NCI-H774 (cell line): ENCODE measurements at places on chromosomes 6 and 20.

- DNase-seq = no peak
Measured at GRCh38 chr6:5541751-5542432, 280.6 kb downstream of the FARS2 start.

- peak; percentile 23 for DNase-seq
Measured at GRCh38 chr6:34053721-34054120, 92.2 kb downstream of the GRM4 start.

DNA sequence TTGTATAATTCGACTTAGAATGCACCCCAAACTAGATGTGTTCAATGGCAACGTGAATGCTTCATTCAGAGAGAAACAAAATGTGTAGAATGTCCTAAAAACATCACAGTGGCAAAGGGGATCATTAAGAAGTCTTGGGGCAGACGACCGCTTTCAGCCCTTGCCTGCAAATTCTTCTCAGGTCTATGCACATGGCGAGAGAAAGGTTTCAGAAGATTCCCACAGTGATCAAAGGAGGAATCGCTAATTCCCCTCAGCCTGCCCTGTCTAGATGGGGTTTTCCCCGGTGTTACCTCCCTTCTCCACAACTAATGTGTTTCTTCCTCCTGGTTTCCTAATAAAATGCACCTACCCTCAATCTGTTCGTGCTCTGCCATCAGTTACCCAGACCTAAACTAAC is 13.3 kb upstream of the NHSL1 start:
- no peak for DNase-seq

DNA sequence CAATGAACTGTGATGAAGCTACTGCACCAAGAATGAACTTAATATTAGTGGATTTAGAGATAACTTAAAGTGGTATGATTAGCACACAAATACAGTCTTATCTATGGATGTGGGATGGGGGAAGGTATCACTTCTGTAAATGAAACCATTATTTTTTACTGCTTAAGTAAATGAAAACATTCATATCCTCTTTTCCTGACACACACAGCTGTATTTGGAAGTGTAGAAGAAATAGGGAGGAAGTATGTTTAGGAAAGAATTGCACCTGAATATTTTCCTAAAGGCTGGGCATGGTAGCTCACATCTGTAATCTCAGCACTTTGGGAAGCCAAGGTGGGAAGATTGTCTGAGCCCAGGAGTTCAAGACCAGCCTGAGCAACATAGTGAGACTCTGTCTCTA is 96.8 kb downstream of the HIVEP2 start:
- DNase-seq = no peak

DNA sequence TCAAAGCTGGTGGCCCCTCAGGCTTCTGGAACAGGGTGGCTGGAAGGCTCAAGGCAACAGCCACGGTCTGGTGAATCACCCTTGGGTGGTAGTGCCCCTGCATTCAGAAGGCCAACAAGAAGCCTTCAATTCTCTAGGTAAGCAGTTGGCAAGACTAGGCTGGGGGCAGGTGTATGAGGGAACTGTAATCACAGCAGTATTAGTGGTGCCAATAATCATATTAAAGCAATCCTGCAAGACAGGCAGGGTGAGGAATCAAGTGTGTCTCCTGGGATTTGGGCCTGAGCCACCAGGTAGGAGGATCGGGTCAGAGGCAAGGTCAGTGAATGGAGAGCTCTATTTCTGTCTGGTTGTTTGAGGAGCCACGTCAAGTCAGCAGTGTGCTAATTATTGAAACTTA is 24.9 kb upstream of the SCUBE3 start:
- no peak for DNase-seq

GRCh38 chr6:126429866-126430265 is 90.0 kb downstream of the CENPW start:
- DNase-seq = no peak

DNA sequence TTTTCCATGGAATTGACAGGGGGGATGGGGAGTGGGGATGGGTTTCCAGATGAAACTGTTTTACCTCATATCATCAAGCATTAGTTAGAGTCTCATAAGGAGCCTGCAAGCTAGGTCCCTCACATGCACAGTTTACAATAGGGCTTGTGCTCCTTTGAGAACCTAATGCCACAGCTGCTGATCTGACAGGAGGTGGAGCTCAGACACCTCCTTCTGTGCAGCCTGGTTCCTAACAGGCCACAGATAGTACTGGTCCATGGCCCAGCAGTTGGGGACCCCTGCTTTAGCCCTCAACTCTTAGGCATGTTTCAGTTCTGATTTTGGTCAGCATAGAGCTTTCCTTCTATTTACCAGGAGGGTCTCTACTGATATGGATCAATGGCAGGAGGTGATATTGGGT is 251.6 kb downstream of the LAMA2 start:
- DNase-seq = no peak

DNA sequence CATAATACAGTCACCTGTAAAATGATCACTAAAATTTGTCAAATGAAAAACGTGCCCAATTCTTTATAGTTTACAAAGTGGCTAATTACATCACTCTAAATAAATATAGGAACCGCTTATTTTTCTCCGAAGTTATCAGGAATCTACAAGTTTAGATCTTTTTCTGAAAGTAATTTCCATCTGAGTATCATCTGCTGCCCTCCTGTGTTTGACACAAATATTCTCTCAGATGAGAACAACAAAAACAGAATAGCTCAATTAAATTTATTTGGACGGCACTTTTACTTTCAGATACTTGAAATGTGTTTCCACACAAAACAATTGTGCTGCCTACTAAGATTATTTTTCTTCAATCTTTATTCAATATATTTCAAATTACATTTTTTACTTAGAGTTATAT is 5.0 kb downstream of the SF3B5 start:
- DNase-seq = no peak

DNA sequence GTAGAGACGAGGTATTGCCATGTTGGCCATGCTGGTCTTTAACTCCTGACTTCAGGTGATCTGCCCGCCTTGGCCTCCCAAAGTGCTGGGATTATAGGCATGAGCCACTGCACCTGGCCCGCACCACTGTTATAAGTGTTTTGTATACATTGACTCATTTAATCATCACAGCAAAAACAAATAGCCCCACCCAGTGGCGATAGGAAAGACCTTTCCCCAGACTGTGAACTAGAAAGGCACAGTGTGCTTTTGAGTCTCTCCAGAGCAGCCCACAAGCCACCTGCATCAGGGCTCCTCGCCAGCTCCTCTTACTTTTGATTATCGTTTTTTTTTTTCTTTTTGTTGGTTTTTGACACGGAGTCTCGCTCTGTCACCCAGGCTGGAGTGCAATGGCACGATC is 27.9 kb upstream of the ZFP64 start:
- DNase-seq = no peak

GRCh38 chr6:36247693-36248092 is 22.2 kb upstream of the PNPLA1 start:
- no peak for DNase-seq

DNA sequence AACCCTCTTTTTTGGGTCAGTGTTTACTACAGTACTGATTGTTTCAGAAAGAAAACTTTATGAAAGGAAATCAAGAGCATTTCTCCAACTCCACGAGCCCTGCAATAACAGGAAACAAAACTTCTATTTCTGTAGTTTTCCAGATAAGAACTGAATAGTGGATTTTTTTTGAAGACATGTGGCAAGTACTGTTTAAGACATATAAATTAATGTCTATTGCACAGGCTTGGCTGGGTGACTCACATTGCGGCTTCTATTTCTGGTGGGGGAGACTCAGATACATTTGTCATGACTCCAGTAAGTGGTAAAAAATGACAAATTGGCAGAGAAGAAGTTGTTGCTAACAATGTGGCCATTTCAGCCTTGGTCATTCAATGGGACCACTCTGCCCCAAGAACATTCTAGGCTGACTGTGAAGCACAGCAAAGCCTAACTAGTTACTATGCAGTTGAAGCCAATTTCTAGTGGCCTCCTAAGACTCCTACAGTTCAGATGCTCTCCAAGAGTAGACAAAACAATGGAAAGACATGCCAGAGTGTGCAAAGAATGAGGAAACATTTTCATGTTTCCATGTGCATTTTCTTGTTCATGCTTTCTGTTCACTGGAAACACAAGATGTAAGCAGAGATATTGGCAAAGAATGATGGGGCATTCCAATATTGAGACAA is 200.9 kb downstream of the EDN1 start:
- DNase-seq = no peak

DNA sequence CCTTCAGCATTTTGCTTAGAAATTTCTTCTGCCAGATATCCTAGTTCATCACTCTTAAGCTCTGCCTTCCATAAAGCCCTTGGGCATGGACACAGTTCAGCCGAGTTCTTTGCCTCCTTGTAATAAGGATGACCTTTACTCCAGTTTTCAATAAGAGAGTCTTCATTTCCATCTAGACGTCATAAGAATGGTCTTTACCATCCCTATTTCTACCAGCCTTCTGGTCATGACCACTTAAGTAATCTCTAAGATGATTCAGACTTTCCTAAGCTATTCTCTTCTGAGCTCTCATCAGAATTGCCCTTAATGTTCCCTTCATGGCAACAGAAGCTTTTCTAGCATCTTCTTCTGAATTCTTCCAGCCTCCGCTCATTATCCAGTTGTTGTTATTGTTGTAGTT is 126.1 kb downstream of the TFAP2C start:
- DNase-seq = no peak

DNA sequence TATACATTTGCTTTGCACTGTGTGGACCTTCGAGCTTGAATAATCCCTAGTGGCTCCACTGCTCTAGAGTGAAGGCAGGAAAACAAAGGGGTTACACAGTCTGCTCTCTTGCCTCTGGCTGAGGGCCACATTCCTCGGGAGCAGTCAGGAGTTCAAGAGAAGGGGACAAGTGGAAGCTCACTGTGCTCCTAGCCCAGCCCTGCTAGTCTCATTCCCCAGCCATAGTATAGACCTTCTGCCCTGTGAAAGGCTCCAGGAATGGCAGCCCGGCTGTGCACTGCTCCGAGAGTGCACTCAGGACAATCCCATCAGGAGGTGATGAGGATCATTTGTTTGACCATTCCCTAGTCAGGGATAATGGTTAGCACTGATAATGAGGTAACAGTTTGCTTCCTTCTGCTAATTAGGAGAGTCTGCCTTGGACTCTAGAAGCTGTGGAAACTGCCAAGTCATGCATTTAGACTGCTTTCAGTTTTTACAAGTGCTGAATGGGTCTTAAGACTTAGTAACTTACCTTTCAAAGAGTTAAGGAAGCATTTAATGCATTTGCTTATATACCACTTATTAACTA is 8.5 kb downstream of the IYD start:
- DNase-seq = no peak

- DNase-seq = no peak
Measured at GRCh38 chr6:15503346-15503680, 159.5 kb downstream of the DTNBP1 start.

DNA sequence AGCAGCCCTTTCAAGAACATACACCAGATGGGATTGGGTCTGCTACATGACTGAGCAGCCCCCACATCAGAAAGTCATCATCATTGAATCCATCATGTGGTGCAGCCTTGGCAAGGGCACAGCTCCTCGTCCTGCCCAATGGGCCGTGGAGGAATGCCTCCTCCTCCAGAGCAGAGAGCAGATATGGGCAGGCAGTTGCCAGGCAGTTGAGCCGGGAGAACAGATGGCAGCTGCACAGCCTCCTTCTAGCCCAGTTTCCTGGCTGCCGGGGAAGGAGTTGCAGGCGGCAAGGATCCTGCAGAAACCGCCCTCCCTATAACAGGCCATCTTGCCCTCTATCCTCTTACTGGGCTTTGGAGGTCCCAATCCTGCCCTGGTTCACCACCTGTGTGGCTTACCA is 11.9 kb upstream of the ZFAND3 start:
- no peak for DNase-seq

GRCh38 chr6:31203345-31203979 is 33.0 kb upstream of the POU5F1 start:
- DNase-seq = peak; percentile 91

- DNase-seq = no peak
Measured at GRCh38 chr20:50885781-50886180, 45.5 kb downstream of the ADNP start.

DNA sequence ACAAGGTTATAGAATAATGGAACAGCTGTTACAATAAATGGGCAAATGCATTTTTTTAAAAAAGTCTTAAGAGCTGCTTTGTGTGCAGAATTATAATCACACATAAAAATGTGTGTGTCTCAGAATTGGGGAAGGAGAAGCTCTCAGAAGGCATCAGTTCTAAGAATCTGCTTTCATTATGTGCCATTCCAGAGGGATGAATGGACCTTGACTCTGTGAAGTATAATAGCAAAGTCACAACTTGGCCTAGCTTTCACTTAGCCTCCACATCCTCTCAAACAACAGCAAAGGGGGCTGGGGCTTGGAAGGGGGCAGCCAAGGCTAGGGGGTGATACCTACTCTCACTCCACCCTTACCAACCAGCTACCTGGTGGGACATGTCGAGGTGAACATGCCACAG is 265.0 kb downstream of the CDC5L start:
- DNase-seq = no peak

GRCh38 chr6:1377526-1377925 is 11.8 kb upstream of the FOXF2 start:
- no peak for DNase-seq

DNA sequence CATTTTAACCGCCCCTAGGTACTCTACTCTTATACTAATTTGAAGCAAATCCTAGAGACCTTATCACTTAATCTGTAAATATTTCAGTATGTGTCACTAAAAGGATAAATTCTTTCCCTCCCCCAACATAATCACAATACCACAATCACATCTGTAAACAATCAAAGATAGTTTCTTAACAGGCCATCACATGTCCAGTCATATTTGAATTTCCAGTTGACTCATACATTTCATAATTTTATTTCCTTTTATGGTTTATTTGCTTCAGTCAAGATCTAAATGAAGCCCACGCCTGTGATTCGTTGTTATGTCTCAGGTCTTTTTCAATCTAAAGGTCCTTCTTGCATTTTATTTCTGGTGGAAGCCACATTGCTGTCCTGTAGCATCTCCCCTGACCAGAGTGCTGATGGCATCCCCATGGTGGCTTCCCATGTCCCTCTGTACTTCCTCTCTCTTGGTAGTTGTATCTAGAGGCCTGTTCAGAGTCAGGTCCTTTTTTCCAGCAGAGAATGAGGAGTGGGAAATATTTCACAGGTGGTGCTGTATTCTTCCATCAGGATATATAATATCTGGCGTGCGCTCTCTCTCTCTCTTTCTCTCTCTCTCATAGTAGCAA is 128.6 kb upstream of the SLC22A23 start:
- no peak for DNase-seq

GRCh38 chr6:168238159-168238909 is 81.2 kb downstream of the DACT2 start:
- no peak for DNase-seq

DNA sequence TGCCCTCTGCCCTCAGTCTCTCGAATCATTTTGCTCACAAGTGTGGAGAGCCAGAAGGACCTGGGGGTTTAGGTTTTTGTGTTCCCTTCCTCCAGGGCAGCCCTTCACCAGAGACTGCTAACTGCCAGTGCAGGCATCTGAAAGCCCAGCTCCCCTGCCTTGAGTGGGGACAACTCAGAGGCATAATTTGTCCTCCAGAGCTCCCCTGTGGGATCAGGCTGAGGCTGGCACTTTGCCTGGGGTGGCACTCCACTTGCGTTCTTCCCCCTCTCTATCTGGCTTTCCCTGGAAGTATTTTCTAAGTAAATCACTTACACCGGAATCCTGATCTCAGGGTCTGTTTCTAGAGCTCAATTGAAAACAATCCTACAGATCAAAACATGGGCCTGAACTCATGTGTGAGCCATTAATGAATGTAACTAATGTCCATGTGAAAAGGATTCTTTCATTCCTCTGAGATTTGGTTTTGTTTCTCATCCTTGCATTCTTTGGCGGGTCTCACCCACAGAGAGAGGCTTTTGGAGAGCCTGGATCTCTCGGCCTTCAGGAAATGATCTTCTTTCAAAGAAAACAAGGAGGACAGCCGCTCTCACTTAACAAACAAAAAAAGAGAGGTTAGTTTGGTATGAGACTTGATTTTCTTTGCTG is 125.7 kb upstream of the RIPOR2 start:
- DNase-seq = no peak

GRCh38 chr20:52404671-52405070 is 213.1 kb upstream of the ZFP64 start:
- DNase-seq = no peak
